NCI-H187 (cell line): ENCODE measurements at places on chromosomes 12 and 14.

DNA sequence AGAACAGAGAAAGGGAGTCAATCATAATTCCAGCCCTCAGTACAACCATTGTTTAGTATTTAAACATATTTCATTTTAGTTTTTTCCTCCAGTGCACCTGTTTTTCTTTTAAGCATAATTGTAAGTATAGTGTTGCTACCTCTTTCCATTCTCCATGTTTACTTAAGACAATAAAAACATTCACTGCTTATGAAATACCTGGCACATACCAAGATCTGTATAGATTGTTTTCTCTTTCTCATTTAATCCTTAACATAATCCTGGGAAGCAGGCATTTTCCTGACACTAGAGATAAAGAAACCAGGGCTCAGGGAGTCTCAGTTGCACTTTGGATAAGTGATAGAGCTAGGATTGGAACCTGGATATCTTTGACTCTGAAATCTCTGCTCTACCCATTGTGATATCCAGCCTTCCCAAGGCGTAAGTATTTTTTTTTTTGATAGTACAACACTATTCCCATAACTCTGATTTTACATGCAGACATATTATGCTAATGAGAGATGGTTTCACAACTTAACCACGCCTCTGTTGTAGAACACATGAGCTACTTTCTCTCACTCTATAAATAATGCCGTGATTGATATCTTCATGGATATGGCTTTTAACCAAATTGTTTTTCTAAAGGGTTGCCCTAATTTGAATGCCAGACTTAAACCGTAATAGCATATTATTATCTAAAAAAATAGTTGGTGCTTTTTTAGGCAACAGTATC is 11.8 kb upstream of the KRT7 start:
- DNase-seq, result no peak

GRCh38 chr12:45665941-45666340 is 63.6 kb upstream of the ARID2 start:
- no peak for DNase-seq

DNA sequence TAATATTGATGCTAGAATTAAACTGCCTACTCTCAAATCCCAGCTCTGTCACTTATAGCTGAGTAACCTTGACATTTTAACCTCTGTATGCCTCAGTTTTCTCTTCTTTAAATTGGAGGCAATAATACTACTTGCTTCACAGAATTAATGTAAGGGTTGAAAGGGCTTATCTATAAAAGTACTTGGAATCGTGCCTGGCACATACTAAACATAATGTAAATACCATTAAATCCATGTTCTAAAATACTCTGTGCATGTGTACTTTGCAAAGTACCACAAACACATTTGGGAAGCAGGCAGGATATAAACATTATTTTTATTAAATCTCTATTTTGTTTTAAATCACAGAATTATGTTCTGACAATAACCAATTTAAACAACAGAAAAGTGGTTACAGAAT is 41.9 kb downstream of the DYRK4 start:
- no peak for DNase-seq

GRCh38 chr12:119158402-119158801 is 20.3 kb upstream of the HSPB8 start:
- DNase-seq, result no peak

- DNase-seq, result no peak
These were observed 107.9 kb upstream of the OR4E1 start for GRCh38 chr14:21781543-21781942.

GRCh38 chr12:13032164-13032563 is 12.0 kb upstream of the FAM234B start:
- no peak for DNase-seq

DNA sequence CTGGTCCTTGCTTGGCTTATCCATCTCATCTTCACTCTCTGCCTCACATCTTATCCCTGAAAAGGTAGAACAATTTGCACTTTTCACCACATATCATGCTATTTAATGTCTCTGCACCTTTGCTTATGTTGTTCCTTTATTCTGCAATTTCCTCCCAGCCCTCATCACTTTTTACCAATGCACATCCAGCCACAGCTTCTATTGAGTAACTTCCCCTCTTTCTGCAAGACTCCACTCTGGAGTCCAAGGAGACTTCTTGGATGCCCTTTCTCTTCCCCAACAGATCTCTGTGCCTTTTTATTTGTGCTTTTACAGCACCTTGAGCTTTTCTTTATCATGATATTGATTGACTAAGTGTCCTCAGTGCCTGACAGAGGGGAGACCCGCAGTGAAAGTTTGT is 797.1 kb downstream of the VRK1 start:
- no peak for DNase-seq

- no peak for DNase-seq
These were observed 157.4 kb downstream of the DACT1 start for GRCh38 chr14:58794993-58795762.

DNA sequence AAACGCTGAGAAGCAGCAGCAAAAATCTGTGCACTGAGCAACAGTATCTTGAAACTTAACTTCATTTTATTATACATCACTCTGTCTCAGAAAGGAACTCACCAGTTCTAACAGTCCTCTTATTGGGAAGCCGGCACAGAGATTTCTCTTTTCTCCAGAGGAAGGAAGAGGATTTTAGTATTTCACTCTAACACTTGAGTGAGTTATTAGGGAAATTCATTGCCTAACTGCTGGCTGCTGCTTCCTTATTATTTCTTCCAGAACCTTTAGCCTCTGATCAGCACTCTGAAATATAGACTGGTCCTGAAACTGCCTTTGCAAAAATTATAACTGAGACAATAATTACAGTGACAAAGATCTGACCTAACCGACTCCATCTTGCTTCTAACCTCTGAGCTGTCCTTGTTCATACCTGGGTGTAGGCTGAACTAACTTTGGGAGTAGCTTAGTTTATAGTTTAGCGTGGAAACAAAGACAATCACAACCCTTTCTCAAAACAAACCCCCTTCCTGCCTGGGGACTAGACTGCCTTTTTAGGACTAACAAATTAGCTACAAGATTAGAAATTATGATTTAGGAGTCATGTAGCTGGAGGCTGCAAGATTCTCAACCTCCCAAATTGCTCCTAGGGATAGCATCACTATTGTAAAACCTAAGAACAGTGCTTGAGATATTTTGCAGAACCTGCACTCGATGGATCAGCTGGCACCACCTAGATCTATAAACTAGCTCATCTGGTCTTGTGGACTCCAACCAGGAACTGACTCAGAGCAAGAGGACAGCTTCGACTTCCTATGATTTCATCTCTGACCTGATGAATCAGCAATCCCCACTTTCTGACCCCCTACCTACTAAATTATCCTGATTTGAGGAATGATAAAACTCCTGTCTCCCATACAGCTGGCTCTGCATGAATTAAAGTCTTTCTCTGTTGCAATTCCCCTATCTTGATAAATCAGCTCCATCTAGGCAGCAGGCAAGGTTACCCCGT is 117.5 kb downstream of the DYRK2 start:
- no peak for DNase-seq

GRCh38 chr12:5247144-5247543 is 184.8 kb upstream of the NTF3 start:
- no peak for DNase-seq

GRCh38 chr14:104011824-104012517 is 69.6 kb upstream of the RD3L start:
- no peak for DNase-seq

DNA sequence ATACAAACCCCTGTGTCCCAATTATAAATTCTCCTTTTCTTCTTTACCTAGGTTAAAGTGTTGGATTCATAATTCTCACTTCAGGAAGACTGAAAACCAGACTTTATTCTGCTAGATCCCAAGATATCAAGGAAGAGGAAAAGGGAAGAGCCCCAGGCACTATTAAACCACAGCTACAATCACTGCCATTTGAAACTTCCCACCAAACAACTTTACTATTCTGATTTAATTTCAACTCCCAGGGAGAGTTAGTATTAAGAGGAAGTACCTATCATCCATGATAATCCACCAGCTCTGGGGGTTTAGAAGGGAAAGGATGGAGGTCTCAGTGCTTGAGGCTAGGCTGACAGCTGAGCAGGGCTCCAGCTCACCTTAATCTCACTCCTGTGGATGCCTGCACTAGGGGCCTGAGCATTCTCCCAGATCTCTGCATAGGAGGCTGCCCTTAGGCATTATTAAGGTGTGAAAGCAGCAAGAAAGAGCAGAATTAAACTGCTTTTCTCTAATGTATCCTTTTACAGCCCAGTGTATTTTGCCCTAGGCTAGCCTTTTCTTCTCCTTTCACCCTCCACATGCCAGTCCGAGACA is 52.9 kb downstream of the MYF5 start:
- no peak for DNase-seq

- DNase-seq, result peak; percentile 61
These were observed 499 bp downstream of the TOGARAM1 start for GRCh38 chr14:44962334-44963043.

GRCh38 chr14:49971156-49972130 is 78.6 kb downstream of the ARF6 start:
- DNase-seq, result no peak

GRCh38 chr12:110971936-110972335 is 51.6 kb upstream of the MYL2 start:
- DNase-seq, result no peak

DNA sequence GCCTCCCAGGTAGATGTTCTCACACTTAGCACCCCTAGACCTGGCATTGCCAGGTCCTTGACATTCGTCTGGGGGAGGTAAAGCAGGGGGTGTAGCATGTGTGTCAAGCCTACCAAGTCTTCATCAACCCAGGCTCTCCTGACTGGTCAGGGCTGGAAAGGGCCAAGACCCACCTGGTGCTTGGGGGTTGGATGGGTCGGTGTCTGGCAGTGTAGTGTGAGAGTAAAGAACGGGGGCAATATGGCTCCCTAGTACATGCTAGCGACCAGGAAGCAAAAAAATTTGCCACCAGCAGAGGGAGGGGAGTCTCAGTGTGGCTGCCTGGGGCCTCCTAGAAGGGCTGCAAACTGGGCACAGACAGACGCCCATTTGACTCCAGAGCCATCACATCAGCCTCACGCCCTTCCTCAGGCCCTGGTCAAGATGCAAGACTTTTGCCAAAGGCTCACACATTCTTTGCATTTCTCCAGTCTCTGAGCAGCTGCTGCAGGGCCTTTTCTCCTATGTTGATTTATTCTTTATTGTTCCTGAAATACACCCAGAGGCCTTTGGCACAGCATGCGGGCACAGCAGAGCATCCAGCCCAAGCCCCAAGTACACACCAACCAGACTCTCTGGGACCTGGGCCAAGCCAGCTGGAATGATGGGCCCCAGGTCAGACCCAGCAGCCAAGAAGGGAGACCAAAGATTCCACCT is 38.3 kb upstream of the PNMA1 start:
- DNase-seq, result no peak

GRCh38 chr12:132535019-132535418 is 45.1 kb downstream of the FBRSL1 start:
- no peak for DNase-seq

- no peak for DNase-seq
These were observed 20.6 kb downstream of the MAPK1IP1L start for GRCh38 chr14:55071870-55072640.

DNA sequence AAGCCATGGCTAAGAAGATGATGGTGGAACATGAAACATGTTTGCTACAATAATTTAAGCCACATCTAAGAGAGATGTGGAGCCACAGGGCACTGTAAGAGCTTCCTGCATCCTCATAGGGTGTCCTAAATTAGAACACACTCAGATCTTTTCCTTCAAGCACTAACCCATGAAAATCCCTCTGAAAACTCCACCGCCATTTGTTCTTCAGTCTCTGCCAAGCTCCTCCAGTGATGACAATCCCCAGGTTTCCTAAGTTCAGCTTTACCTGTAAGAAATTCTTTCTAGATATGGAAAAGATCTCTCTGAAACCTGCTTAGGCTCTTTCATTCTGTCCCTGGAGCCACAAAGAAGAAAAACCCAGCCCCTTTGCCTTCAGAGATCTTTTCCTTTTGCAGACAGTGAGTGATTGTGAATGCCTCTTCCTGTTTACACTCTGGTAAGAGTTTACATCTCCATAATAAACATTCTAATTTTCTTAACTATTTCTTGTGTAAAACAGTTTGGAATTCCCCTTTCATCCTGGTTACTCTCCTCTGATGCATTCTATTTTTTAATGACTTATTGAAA is 907.2 kb downstream of the VRK1 start:
- DNase-seq, result no peak

- DNase-seq, result no peak
These were observed 78.4 kb downstream of the PAPOLA start for GRCh38 chr14:96580566-96580965.

- no peak for DNase-seq
These were observed 208.8 kb upstream of the ALG10 start for GRCh38 chr12:33813536-33813935.

- no peak for DNase-seq
These were observed 111.3 kb downstream of the AEBP2 start for GRCh38 chr12:19550626-19551025.

DNA sequence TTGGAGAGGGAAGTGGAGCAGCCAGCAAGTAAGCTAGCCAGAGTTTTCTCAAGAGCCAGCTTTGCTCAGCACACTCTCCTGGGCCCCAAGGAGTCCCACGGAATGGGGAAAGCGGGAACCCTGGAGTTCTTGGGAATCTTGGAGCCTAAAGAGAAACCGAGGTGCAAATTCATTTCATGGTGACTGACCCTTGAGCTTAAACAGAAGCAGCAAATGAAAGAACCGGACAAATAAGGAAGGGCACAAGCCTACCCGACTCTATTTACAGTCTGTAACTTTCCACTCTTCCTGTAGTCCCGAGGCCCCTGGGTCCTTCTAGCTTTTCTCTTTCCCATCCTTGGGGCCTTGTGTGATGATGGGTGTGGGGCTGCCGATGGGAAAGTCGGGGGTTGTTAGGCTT is 18.1 kb upstream of the TIGAR start:
- DNase-seq, result no peak

- no peak for DNase-seq
These were observed 143.6 kb downstream of the DYRK2 start for GRCh38 chr12:67792185-67792584.

DNA sequence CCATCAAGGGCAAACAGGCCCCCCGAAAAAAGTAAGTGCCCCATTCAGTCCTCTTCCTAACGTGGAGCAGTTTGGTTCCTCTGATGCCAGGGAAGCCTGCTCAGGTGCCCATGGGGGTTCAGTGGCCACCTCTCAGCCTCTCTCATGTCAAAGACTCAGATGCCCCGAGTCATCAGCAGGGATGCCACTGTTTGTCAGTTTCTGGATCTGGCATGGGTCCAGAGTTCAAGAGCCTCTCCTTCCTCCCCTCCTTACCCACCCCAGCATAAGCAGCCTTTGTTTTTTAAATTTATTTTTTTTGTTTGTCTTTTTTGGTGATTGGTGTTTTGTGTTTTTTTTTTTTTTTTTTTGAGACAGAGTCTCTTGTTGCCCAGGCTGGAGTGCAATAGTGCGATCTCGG is 11.3 kb downstream of the KMT5A start:
- no peak for DNase-seq
